Ascending aorta (tissue), 2 donors: ENCODE measurements at places on chromosomes 3 and 15.

DNA sequence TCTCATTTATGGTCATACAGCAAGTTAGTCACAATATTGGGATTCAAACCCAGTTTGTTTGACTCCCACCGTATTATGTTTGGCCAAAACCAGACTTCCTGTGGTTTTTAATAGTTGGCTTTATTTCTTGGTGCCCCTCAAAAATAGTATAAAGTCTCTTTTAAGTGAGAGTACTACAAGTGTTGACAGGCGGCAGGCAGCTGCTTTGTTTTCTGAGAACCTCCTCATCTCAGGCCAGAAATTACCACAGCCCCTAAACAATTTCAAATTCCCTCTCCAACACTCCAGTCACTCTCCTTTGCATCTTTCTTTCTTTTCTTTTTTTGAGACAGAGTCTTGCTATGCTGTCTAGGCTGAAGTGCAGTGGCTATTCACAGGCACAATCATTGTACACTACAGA lies 121.5 kb downstream of the POLR2M start:
- no peak for DNase-seq

- no peak for DNase-seq
Measured at GRCh38 chr3:56796202-56796601, 5.5 kb downstream of the ARHGEF3 start.

GRCh38 chr3:48845170-48845569 lies 2.5 kb downstream of the PRKAR2A start:
- DNase-seq = no peak

- no peak for DNase-seq
Measured at GRCh38 chr3:100354850-100355249, 20.3 kb downstream of the NIT2 start.

DNA sequence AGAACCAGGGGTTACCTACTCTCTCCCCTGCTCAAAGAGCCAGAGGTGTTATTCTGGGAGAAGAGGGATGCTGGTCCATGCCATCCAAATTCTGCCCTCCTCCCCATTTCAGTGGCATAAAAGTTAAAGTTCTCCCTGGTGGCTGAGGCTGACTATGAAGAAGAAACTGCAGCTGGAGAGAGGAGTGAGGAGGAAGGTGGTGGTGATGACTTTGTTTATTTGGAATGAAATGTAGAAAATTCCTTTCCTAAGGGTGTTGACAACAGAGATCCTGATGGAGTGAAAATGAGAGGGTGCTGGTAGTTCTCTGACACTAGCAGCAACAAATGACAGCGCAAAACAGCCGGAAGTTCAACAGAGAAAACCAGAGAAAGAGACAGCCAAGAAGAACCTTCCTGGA lies 100.4 kb downstream of the PCCB start:
- no peak for DNase-seq

DNA sequence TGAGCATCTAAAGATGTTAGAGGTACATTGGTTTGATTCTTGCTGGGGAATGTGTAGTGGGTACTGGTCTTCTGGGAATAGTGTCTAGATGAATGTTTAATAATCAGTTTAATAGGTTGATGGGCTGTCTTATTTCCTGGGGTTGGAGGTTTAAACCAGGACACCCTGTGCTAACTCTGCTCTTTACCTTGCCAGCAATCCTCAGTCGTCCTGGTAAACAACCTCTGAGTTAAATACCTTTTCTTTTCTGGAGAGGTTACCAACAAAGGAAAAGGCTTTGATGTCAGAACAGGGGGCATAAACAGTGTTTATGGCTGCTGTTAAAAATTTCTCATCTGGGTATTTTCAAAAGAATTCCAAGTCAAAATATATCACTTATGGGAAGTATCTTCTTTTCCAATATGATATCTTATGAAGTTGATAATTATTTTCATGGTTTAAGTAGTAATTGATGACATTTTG lies 23.5 kb downstream of the MITF start:
- DNase-seq = no peak

DNA sequence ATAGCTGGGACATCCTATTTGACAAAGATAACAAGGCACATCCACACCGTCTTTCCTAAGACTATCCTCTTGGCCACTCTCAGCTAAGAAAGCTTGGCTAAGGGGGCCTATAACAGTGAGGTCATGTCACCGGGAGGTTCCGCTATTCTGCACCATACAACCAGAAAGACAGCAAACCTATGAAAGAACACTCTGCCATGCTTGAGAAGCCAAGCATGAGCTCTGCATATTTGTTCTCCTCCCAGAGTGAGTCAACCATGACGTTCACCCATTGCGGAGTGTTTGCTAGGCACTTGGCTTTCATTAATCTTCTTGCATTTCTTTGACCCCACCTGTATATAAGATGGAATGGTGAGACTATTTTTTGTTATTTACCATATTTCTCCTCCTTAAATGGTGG lies 141.2 kb downstream of the GMNC start:
- no peak for DNase-seq

DNA sequence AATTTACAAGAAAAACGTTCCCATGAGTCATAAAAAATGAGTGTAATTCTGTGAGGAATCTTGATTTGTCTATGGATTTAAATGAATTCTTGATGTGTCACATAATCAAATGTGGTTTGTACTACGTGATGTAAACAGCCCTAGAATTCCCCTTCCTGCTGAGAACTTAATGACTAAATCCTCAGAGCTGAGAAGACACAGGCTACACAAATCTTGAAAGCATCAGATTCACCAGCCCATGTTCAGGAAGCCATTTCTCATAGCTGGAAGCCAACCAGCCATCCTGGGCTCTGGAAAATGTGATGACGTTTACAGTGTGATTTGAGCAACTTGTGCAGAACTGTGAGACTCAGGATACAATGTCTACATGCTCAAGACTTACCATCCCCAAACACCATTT lies 193.7 kb upstream of the MME start:
- peak; percentile 64 for DNase-seq

DNA sequence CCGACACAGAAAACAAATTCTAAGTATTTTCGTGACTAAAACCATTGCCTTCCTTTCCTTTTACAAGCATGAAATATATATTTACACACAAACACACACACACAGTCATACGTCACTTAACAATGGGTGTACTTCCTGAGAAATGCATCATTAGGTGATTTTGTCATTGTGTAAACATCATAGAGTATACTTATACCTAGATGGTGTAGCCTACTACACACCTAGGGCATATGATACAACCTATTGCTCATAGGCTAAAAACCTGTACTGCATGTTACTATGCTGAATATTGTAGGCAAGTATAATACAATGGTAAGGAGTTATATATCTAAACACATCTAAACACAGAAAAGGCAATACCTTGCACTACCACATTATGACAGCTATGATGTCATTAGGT lies 28.6 kb downstream of the COL6A5 start:
- DNase-seq = no peak

DNA sequence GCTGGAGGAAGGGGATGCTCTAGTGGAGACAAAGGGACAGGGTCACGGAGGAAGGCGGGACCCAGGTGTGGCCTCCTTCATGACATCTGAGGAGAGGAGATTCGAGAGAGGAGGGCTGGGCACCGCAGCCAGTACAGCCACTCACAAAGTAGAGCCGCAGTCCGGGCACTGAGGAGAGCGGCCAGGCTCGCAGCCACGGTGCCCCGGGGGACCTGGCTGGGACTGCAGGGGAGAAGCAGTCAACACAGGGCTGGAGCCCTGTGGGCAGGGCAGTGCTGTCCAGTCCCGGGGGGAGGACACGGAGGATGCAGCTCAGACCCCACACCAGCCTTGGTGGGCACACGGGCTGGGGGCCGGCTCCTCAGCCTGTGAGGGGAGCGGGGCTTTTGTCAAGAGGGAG lies 40.3 kb downstream of the HMCES start:
- peak; percentile 58 for DNase-seq

- DNase-seq = no peak
Measured at GRCh38 chr3:134295930-134296329, 45.3 kb upstream of the RYK start.

- DNase-seq = no peak
Measured at GRCh38 chr3:36211652-36211999, 168.7 kb upstream of the STAC start.

DNA sequence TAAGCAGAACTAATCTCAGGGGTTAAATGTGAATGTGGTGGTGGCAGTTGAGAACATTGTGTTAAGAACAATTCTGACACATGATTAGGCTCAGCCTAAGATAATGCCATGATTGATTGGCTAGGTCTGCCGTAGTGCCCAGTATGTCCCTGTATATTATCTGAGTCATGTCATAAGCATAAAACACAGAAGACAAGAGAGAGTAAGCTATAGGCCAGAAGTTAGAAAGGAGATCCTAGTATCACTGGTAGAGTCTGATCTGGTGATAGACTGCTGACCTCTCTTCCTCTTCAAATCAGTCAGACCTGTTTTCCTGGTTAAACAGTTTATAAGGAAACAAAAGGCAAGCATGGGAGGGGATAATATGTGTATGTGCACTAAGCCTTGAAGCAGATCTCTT lies 30.1 kb upstream of the ATP8B4 start:
- DNase-seq = no peak

DNA sequence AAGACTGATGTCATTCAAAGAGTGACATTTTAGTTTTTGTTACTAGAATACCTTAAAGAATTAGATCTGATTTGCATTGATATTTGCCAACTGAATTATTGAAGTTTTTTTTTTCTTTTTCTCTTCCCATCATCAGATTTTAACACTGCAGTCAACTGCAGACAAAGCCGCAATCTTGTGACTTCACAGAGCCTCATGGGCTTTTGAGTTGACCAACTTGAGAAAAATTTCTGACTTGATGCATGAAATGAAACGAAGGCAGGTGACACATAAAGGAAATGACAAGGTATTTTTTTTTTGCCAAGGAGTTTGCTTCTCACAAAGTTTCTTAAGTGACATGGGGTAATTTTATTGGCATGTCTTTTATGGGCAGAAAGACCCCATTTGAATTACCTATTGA lies 383.7 kb downstream of the GAP43 start:
- no peak for DNase-seq

DNA sequence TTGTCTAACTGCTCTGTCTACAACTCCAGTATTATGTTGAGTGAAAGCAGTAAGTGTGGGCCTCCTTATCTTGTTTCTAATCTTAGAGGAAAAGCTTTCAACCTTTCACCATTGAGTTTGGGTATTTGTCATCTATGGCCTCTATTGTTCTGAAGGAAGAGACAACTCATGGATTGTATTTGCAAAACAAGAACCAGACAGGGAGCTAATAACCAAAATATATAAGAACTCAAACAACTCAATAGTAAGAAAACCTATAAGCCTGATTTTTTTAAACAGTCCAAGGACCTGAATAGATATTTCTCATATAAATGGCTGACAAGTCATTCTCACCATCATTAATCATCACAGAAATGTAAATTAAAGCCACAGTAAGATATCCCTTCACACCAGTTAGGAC lies 113.0 kb downstream of the TAFA4 start:
- no peak for DNase-seq

DNA sequence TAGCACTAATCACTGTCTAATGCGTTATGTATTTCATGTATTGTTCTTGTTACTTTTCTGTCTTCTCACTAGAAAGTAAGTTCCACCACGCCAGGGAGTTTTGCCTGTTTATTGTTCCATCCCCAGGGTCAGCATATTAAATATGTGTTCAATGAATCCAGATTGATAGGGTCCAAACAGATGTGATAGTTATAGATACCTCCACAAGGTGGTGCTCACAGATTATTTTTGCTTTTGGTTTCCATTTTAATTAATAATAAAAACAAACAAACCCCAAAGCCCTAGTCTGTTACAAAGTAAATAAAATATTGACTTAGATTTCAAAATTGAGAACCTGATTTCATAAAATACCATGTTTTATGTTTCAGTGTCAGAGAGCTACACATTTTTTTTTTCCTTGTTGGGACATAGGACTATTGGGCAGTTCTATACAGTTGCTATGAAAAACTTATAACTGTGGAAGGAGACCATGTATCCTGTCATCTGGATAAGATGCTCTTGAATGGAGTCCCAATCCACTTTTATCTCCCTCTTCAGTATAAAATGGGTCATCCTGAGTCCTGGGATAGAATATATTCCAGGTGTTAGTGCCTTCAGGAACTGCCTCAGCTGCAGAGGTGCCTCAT lies 12.4 kb downstream of the OTOL1 start:
- no peak for DNase-seq

GRCh38 chr3:113211330-113212149 lies at the start of gene BOC:
Gene BOC, plus strand, starts transcription at chr3:113211557. Its CDS starts 38,246 bp downstream, at chr3:113249803.
- DNase-seq = no peak

- DNase-seq = no peak
Measured at GRCh38 chr3:121153851-121154250, 245.8 kb downstream of the STXBP5L start.

DNA sequence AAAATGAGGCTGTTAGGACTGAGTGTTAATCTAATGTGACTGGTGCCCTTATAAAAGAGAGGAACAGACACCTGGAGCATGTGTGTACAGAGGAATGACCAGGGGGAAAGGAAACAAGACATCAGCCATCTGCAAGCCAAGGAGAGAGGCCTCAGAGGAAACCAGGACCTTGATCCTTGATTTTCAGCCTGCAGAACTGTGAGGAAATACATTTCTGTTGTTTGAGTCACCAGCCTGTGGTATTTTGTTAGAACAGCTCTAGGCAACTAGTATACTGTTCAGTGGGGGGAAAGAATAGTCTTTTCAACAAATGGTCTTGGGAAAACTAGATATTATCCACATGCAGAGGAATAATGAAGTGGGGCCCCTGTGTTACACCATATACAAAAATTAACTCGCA lies 80.6 kb downstream of the CCR1 start:
- no peak for DNase-seq

GRCh38 chr3:165653130-165653778 lies 184.0 kb downstream of the BCHE start:
- DNase-seq = no peak

DNA sequence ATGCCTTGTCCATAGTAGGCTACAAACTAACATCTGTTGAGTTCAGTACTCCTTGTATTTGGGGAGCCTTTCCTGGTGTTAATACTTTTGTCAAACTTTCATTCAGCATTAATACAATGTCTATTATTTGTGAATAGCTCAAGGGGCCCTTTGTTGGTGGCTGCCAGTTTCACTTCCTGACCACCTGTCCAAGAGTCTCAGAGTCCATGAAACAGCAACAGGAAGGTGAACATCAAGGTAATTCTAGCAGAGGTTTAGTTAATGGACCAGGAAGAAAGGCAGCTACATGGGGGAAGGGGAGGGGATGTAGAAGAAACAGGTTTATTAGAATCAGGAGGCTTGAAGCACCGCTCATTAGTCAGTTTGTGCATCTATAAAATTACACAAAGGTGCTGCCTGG lies 386.9 kb downstream of the PDCD6IP start:
- no peak for DNase-seq

DNA sequence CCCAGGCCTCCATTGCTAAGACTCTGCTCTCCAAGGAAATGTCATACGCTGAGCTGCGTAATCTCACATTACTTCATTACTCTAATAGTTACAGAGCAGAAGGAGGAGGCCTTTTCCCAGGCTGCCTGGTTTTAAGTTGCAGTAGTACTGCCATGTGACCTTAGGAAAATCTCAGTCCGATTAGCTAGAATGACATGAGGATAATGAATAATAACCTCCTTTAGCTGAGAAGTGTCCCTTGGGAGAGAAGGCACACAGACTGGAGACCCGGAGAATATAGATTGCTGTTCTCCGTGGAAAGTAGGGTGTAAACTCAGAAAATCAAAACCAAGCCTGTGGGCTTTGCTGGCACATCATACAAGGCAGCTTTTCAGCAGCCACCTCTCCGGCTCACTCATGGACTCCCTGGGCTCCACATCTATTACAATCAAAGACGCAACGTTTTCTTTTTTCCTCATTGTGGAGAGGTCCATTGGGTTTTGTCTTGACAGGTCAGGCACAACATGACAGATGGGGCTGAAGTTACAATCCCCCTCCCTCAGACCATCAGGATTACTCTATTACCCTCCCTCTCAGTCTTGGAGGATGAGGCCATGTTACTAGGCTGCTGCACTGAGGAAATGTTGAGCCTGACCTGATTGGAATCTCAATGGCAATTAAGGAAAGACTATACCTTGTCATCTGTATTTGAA lies 134.8 kb upstream of the MB21D2 start:
- no peak for DNase-seq
